HEK293T (cell line): ENCODE measurements at places on chromosomes 6 and 20.
A peak's percentile ranks its signal among the peaks of the same experiment; 100 is the strongest.

- DNase-seq = no peak
These were observed 137.6 kb downstream of the UST start for GRCh38 chr6:148884461-148884860.

GRCh38 chr6:27962506-27962905, 5.5 kb downstream of the OR2B6 start:
- DNase-seq = no peak

GRCh38 chr20:38057351-38057972, 23.9 kb downstream of the RPRD1B start:
- DNase-seq = peak; percentile 80

DNA sequence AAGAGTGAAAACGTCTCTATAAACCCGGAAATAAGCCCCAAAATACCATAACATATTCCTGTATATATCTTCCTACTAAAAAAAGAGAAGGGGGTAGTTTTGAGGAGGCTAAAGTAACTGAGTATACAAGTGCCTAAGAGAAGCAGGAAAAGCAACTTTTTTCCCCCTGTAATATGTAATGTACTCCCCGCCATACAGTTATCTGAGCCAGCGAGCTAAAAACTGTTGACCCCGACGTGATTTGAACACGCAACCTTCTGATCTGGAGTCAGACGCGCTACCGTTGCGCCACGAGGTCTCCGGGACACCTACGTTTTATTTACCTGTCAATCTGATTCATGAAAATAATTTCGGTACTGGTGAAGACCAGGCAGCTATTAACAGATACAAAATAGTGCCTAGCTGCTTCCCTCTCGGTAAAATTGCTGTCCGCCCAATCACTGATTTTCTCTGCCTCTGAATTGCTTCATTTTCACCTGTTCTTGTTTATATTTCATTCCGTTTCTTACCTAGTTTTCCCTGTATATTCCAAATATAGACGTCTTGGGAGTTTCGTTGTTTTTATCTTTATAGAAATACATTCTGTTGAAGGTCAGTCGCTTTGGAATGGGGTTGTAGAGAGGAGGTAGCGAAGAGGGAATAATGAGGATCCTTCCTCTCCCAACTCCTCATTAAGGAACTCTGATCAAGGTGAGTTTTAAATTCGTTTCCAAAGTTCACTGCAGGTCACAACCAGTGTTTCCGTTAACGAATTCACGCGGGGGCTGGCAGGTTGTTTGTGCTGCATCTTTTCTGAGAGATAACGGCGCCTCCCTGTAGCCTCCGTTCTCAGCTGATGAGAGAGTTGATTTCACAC, 33.6 kb upstream of the BTN3A2 start:
- peak; percentile 57 for DNase-seq

DNA sequence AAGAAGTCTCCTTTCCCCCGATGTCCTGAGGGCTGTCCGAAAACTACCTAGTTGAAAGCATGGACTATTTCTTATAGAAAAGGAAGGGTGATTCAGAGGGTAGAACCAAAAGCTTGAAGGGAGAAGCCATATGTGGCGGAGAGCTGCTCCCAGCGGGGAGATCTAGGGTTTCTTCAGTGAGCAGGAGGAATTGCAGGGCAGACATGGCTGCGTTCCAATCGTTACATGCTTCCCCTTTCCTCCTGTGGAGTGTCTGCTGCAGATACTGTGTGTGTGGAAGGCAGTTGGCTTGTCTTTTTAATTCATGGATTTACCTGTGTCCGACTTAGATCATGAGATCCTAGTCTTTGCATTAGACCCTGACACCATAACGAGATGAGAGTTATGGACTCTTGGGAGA, 799.5 kb downstream of the QKI start:
- no peak for DNase-seq

DNA sequence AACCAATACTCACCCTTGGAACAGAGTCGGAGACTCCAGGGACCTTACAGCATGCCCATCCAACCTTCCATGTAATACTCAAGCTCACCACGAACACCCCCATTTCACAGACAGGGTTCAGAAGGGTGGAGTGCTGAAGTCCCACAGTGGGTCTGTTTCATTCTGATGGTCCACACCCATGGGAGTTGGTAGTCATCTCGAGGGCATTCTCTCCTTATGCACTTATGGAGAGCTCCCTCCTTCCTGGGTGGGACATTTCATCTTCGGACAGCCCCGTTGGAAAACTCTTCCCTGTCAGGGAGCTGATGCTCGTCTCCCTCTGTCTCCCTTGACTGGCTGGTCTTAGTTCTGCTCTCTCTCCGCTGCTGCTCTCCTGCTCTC, 38.9 kb downstream of the COX4I2 start:
- DNase-seq = no peak

- DNase-seq = no peak
These were observed 73.7 kb downstream of the SMLR1 start for GRCh38 chr6:130900913-130901312.

DNA sequence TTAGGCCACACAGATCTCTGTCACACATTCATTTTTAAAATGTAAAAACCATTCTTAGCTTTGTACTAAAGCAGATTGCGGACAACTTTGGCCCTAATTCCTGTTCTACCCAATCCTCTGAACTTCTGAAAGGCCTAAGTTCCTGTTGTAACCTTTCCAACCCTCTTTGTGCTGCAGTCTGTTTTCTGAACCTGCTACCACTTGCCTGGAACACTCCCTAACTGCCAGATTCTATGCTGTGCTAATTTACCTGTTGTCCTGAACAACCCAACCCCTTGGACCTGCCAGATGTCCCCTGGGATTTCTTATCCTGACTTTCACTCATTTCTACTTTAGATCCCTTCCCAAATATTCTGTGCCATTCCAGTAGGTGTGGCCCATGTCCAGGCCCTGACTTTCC, 398.7 kb downstream of the ZFAND3 start:
- DNase-seq = no peak

- no peak for DNase-seq
These were observed 155.8 kb downstream of the SOBP start for GRCh38 chr6:107645740-107646139.

GRCh38 chr20:10790013-10790412, 116.2 kb upstream of the JAG1 start:
- no peak for DNase-seq

DNA sequence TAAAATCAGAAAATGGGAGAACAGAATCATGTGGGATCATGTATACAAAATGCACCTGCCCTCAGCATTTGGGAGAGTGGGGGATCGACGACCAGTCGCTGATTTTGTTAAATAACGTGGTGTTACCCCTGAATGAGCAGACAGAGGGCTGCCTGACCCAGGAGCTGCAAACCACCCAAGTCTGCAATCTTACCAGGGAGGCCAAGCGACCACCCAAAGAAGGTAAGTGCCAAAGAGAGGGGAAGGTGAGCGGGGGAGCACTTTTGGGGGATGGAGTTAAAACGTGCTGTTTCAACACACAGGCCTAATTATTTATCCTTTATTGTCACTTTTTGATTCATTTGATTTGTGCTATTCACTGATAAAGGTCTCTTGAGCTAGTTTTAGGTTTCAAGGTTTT, 4.1 kb downstream of the ADGRB3 start:
- no peak for DNase-seq

DNA sequence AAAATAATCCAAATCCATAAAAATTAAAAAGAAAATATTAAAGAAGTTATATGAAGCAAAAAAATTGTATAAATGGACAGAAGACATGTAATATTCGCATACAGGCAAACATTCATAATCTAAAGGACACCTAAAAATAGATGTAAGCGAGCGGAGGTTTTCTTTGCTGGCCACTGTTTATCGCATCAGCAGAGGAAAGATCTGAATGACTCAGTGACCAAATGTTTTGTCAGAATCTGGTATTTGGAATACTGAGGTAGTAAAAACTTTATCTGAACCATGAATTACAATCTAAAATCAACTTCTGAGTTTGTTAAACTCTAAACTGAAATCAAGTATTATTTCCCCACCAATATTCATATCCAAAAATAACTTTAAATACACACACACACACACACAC, 7.8 kb downstream of the TSPYL4 start:
- DNase-seq = no peak

DNA sequence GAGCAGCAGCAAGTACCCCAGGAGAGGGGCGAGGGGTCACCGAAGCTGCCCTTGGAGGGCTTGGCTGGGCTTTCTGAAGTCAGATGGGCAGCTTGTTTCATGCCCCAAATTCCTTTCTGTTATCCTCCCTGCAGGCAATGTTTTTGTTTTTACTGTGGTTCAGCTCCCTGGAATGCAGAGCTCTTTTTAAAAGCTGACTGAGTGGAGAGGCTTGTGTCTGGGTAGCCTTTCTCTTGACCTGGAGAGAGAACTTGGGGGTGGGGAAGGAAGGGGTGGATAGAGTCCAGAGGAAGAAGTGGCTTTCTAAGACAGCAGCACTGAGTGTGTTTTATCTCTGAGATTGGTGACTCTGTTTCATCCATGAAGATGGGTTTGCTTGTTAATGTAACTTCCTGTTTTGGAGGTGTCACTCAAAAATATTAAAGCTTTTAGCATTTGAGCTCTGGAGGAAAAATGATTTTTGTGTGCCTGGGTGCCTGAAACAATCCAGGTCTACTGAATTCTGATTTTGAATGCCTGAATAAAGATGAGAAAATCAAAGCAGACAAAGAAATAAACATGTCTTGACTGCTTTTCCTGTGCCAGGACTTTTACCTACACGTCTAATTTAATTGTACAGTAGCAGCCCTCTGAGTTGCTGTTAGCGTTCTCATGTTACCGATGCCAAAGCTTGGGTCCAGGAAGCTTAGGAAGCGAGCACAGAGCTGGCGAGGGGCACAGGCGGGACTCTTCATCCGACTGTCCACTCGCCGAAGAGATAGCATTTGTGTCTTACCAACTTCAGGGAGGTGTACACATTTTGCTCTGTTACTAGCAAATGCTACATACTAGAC, 78.2 kb upstream of the EEF1E1 start:
- DNase-seq = no peak

DNA sequence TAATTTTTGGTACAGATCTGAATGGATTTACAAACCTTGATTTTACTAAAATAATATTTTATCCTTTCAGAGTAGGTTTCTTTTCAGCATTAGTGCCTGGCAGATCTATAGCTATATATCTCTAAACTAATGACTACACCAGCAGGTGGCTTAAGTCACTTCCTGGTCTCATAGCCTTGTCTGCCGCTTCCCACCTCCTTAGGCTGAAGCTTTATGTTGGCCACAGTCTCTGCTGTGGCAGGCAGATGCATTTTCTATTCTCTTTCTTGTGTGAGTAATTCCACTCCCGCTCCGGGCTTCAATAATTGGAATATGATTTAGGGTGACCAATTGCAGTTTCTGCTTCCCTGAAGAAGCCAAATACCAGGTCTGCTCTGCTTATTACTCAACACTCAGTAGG, 226.8 kb upstream of the HS3ST5 start:
- DNase-seq = peak; percentile 24

DNA sequence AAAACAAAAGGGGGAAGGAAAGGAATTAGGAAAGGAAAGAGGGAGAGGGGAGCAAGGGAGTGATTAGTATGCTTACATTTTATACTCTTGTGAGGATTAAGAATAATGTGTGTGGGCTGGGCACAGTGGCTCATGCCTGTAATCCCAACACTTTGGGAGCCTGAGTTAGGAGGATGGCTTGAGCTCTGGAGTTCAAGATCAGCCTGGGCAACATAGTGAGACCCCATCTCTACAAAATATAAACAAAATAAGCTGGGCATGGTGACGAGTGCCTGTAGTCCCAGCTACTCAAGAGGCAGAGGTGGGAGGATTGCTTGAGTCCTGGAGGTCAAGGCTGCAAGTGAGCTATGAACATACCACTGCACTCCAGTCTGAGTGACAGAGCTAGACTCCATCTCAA, 47.0 kb downstream of the SHLD1 start:
- no peak for DNase-seq

GRCh38 chr6:131027326-131027725, 35.7 kb downstream of the EPB41L2 start:
- no peak for DNase-seq

GRCh38 chr6:13760307-13761304, 49.0 kb upstream of the RANBP9 start:
- no peak for DNase-seq

- DNase-seq = no peak
These were observed 143.6 kb downstream of the ALDH8A1 start for GRCh38 chr6:134806180-134806798.

- no peak for DNase-seq
These were observed 77.3 kb downstream of the C6orf52 start for GRCh38 chr6:10617008-10617696.

- no peak for DNase-seq
These were observed 47.9 kb upstream of the ECHDC1 start for GRCh38 chr6:127391094-127391953.

DNA sequence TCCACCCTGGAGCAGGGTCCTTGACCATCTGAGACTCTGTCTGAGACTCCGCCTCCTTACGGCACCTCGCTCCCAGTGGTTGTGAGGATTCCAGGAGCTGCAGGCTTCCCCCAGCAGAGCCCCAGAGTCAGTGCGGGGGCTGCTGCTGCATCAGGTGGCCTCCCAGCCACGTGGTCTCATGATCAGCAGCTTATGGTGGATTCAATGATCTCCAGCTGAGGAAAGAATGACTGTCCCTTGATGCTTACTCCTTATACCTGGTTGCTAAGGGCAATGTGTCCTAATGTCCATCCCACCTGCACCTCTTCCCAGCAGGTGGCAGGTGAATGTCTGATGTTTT, 40.0 kb downstream of the SLC22A1 start:
- no peak for DNase-seq

- DNase-seq = no peak
These were observed 40.3 kb downstream of the MAP3K4 start for GRCh38 chr6:161031721-161032495.

GRCh38 chr6:2819115-2819514, 22.5 kb downstream of the SERPINB1 start:
- no peak for DNase-seq

DNA sequence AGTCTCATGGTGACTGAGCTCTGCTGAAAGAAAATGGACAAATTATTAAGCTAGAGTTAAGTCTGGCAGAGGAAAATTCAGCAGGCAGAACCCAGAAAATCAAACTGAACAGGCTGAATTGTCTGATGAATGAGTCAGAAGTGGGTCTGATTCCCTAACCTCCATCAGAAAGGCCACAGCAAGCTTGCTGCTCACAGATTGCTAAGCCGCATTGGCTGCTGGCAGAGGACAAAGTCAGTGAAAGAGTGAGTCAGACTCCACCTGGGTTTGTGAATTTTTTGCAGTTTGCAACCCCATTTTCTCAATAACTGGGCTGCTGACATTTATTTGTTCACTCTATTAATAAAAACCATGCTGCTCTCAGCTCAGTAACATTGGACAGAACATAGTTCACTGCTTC, 191.3 kb downstream of the EPM2A start:
- DNase-seq = no peak

DNA sequence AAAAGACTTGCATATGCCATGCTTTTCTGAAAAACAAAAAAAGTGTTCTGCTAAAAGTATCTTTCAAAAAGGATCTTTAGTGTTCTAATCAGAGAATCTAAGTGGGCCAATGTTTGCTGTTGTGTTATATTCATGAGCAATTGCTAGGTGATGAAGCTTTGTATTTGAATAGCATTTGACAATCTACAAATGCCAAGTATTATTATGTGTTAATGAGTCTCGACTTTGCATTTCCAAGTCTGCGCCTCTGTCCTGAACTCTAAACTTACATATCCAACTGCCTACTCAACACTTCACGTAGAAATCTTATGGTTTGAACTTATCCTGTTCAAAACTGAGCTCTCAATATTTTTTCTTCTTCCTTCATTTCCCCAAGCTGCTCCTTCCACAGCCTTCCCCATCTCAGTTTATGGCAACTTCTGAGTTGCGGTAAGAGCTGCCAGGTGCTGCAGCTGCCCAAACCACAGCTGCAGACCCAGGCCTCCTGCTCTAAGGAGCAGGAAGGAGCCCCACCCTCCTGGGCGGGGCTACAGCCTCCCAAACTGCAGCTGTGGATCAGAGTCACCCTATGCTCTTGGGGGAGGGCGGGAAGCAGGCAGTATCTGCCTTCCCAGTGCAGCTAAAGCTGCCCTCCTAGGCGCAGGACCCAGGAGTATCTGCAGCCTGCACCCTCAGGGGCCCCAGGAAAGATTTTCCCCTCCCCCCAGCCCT, 16.7 kb upstream of the MAK start:
- DNase-seq = no peak
